Activated effector memory CD4-positive, alpha-beta T cell treated with Interleukin-2 at 50 U/mL for 16 hours (primary cell): ENCODE measurements at places on chromosomes 1 and 21.
A peak's percentile ranks its signal among the peaks of the same experiment; 100 is the strongest.

GRCh38 chr1:207033302-207033701, 746 bp upstream of the C1orf116 start:
- DNase-seq, result no peak

DNA sequence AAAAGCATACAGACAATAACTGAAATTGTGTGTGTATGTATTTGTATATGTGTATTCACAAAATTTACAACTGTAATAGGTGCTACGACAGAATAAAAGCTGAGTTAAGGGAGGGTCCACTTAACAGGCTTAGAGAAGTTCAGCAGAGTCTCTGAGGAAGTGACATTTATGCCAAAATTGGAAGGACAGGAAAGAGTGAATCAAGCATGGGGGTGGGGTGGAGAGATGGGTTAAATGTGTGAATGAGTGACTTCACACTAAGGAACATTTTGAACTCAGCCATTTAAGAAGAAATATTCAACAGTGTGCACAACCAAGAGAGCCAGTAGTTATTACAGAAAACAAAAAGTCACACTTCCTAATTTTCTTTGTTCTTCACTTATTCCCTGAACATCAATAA, 53.8 kb upstream of the RGS1 start:
- no peak for DNase-seq

DNA sequence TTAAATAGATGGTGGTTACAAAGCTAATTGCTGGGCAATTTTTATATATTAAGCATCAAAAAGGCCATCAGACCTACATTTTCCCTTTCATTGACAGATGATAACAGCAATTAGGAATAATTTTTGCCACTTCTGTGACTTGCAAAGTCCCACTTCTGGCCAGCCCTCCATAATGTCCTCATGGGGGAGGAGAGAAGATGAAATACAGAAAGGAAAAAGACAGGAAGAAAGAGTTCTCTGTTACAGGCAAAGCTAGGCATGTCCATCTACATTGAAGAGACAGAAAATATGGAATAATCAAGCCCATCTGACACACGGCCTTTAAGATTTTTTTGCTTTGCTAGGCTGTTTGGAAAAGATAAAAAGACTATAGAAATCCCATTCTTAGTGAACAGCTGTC, 108.0 kb downstream of the ENAH start:
- DNase-seq, result no peak

DNA sequence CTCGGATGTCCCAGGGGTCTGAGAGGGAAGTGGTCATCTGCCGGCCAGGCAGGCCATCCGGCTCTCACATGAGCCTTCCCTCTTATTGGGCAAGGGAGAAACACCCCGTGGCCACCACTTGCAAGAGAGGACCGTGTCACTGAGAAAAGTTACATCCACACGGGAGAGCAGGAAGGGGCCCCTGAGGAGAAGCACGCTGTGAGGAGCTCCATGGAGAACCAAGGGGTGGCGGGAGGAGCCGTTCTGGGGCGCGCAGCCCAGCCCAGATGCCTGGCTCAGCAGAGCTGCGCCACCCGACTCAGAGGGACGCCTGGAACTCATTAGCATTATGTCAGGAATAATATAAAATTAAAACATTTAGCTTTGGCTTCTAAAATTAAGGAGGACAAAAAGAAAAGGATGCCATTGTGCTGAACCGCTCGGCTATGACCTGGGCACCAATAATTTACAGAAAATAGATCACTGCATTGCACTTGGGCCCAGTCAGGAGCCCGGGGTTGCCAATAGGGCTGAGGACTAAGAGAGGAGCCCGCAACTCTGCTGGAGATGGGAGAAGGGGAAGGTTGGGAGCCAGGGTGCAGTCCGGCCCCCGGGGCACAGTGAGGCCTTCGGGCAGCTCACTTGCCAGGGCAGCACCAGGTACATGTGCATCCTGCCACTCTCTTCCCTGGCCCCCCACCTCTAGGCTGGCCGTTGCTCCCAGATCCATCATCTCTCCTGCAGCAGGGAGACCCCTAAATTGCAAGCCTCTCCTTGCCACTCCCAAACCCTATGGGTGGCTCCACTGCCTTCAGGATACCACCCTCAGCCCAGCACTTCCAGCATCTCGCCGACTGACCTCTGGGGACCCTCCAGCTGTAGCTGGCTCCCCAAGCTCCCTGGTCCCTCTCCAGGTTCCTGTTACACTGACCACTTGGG, 84.8 kb downstream of the DMRTB1 start:
- DNase-seq, result no peak

DNA sequence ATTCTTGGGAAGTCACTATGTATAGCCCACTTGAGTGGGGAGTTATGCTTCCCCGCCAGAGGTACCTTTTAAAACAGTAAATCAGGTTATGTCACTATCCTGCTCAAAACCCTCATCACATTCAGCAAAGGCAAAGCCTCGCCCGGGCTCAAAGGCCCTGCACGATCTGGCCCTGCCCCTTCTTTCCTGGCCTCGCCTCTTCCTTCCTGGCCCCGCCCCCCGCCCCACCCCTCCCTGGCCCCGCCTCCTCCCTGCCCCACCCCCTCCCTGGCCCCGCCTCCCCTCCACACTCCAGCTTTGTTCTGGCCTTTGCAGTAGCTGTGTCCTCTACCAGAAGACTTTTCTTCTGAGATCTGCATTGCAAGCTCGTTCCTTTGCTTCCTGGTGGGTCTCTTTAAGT, 6.6 kb downstream of the LDLRAD2 start:
- DNase-seq, result peak; percentile 3

- no peak for DNase-seq
Measured at GRCh38 chr1:99645699-99646531, at the start of gene PALMD. PALMD (plus strand) TSS chr1:99646113; CDS start chr1:99646318, 205 bp downstream.

GRCh38 chr1:186750257-186750656, 70.0 kb upstream of the PTGS2 start:
- no peak for DNase-seq

DNA sequence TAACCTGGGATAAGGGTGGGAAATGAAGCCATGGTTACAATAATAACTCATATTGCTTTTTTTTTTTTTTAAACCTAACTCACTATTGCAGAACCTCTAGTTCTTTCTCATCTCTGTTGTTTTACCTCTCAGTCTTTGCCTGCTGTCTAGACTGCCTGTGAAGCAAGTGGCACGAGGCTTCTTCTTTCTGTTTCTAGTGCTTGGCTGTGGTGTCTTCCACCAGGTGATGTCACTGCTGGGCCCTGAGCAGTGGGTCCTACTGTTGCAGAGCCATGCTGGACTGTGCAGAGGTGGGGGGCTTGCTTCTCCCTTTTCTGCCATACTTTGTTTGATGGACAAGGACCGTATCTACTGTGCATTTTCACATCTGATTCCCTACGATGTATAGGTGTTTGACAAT, 51.7 kb downstream of the ZNF326 start:
- DNase-seq, result no peak

DNA sequence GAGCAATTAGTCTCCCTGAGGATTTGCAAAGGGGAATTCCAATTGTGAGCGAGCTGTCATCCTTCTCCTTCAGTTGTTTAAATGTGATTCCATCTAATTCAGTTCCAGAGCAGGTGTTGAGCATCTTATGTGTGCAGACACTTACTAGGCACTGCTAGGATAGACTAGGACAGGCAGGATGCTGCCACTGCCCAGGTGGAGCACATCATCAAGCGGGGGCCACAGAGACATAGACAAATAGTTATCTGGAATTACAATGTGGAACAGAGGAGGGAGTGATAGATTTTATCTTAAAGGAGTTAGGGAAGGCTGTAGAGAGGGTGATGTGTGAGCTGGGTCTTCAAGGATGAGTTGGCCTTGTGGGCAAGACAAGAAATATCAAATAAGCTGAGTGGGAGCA, 55.9 kb downstream of the CDC7 start:
- no peak for DNase-seq

DNA sequence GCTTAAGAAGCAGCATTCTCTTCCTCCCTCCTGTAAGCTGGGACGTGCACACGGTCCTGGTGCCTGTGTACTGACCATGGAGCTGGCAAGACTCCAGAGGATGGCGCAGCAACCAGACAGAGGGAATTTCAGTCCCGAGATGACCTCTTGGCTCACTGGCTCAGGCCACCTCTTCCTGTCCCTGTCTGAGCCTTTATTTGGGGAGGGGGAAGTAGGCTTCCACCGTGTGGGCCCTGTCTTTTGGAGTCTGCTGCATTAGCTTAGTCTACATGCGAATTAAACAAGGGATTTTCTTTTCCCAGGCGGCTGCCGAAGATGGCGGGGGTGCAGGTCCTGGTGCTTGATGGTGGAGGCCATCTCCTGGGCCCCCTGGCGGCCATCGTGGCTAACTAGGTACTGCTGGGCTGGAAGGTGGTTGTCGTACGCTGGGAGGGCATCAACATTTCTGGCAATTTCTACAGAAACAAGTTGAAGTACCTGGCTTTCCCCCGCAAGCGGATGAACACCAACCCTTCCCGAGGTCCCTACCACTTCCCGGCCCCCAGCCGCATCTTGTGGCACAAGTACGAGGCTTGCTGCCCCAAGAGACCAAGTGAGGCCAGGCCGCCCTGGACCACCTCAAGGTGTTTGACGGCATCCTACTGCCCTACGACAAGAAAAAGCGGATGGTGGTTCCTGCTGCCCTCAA, 10.2 kb downstream of the IL24 start:
- DNase-seq, result no peak

GRCh38 chr1:241677201-241677600, 25.1 kb downstream of the WDR64 start:
- no peak for DNase-seq

- no peak for DNase-seq
Measured at GRCh38 chr1:28037206-28037605, 51.2 kb downstream of the EYA3 start.

DNA sequence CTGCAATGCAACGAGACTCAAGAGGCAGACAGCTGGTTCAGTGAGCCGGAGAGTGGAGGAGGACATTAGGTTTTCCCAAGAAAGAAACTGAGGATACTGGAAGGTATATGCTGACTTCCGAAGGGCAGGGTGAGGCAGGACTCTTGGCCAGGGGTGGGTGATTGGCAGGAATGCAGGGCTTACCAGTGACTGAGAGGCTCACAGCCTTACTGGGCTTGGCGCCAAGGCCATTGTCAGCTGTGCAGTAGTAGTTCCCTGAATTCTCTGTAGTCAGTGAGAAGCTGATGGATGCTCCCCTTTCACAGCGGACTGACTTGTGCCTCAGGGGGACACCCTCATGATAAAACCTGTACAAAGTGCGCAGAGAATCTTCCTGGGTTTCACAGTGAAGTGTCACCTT, 9.6 kb downstream of the FCRL5 start:
- DNase-seq, result no peak

GRCh38 chr1:43207229-43207853, 35.2 kb downstream of the CFAP57 start:
- no peak for DNase-seq

DNA sequence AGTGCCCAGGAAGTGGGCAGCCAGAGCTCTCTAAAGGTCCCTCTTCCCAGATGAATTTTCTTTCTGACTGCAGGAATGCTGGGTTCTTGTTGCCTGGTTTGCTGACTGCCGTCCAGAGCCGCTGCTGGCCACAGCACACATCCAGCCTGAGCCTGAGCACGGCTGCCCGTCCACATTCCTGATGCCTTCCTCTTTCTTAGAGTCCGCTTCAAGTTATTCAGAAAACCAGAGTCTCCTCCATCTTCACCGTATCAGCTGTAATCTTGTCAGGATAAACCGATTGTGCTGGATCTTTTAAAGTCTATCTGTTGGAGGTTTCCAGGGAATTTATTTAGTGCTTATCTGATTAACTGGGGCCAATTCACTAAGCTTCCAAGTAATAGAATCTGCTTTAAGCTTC, 84.8 kb upstream of the BCAR3 start:
- DNase-seq, result no peak

DNA sequence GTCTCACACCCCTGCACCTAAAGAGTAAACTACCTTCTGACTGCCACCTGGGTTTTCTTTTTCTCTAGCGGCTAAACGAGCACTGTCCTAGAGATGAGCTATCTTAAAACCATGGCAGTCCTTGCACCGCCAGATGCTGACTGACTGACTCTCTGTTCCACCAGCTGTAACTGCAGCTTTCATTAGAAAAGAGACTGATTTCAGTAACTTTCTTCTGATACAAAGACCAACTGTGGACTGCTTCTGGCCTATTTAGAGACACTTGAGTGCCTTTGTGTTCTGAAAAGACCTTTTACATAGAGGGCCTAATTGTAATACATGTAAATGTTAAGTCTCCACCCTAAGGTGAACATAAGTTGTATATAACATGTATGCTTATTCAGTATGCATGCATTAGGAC, 152.5 kb downstream of the DISC1 start:
- DNase-seq, result no peak

- no peak for DNase-seq
Measured at GRCh38 chr1:64866689-64867088, 99.7 kb downstream of the JAK1 start.

- DNase-seq, result no peak
Measured at GRCh38 chr1:22889213-22889827, 83.3 kb downstream of the LACTBL1 start.

- peak; percentile 19 for DNase-seq
Measured at GRCh38 chr1:229271448-229272159, 693 bp downstream of the RAB4A start.

- no peak for DNase-seq
Measured at GRCh38 chr1:108643492-108644335, 17.2 kb downstream of the HENMT1 start.

GRCh38 chr1:180255536-180256340, 25.7 kb downstream of the LHX4 start:
- no peak for DNase-seq

DNA sequence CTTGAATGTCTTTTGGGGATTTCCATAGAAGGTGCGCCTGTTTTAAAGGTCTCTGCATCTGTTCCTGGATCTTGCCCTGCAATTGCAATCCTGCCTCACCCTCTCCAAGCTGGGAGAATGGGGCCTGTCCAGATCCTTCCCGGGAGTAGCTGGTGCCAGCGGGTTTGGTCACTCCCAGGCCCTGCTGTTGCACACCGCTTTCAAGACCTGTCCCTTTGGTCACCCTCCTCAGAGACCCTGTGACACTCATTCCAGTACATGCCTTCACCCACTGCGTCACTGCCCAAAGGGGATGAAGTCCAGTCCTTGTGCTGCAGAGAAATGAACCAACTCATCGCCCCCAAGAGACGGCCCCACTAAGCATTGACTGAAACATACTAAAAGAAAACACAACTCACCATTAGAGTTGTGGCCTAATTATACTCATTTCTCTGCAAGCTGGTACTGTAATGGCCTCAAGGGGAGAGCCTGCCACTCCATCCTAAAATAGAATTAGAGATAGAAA, 1.9 kb upstream of the IRF2BP2 start:
- DNase-seq, result no peak

- no peak for DNase-seq
Measured at GRCh38 chr1:229478852-229479251, 29.3 kb downstream of the NUP133 start.

- DNase-seq, result no peak
Measured at GRCh38 chr1:212037900-212038299, 2.4 kb downstream of the DTL start.

- DNase-seq, result no peak
Measured at GRCh38 chr1:20411196-20411980, 74.6 kb downstream of the CAMK2N1 start.

GRCh38 chr1:111904478-111905218, 84.8 kb downstream of the KCND3 start:
- DNase-seq, result no peak

GRCh38 chr1:154578058-154578418, 10.5 kb downstream of the CHRNB2 start:
- DNase-seq, result no peak
